ENCODE measurements at places on chromosomes 12 and 14.

DNA sequence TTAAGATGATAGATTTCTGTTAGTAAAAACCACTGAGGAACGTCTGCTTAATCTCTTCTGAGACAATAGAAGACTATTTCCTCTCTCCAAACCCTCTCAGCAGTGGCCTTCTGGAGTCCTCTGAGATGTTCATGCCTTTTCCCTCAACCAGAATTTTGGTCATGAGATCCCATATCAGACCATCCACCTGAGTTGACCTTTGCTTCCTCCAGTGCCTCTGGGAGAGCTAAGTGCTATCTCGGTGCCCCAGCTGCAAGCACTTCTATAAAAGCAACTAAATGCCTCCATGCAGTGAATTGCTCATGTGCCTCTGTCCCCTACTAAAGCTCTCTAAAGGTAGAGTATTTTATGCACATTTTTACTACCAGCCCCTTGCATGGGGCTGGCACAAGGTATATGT is 172.8 kb upstream of the BCL2L14 start:
- no peak for DNase-seq

DNA sequence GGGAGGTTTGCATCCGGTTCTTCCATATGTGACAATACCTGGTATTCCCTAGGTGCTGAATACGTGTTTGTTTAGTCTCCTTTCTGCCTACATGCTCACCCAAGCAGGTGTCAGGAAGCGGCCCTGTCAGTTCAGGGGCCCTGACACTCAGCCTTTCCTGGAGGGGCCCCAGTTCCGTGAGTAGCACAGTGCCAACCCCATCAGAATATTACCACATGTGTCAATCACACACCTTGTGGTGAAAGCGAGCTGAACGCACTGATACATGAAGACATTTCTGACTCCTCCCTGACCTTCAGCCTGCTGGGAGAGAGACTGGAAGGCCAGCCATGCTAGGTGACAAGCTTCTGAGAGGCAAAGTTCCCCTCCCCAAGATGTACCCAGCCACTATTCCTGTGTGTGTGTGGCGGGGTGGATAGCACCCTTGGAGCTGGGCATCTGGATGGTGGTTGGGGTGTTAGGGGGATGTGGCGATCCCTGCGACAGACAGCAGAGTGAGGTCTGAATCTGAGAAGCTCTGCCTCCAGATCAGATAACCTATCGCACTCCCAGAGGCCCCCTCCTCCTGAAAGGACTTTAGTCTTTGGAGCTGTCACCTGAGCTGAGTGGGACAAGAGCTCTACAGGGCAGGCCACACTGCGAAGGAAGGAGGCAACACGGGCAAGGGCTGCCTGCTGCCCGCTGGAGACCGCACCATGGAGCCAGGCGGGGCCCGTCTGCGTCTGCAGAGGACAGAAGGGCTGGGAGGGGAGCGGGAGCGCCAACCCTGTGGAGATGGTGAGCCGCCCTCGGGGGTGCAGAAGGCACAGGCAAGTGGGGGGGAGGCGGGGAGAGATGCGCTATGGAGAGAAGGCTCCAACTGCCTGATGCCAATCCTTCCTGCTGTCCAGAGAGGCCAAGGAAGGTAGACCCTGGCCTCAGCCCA is at the start of gene SOAT2:
TSS of gene SOAT2 (plus strand) at position 604 of the 925 bp plus-strand sequence. CDS start at position 696, 92 bp downstream.
- peak; percentile 61 for DNase-seq

DNA sequence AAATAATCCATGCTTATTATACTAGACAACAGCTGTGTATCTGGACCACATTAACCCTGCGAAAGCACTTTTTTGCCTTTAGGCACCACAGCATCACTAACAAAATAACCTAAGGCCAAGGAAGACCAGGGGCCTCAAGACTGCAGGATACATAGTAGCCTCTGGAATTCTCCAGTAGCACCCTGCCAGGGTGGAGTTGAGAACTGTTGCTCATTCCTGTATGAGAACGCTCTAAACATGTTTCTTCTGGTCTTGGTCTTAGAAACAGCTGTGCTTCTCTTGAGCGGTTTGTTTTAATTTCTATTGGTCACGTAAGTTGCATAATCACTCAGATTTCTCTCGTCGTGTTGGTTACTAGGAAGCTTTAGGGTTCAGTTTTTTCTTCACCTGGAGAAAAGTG is 7.9 kb downstream of the B4GALNT3 start:
- no peak for DNase-seq

- no peak for DNase-seq
Observed at GRCh38 chr14:68084256-68084655, 264.7 kb downstream of the RAD51B start.

DNA sequence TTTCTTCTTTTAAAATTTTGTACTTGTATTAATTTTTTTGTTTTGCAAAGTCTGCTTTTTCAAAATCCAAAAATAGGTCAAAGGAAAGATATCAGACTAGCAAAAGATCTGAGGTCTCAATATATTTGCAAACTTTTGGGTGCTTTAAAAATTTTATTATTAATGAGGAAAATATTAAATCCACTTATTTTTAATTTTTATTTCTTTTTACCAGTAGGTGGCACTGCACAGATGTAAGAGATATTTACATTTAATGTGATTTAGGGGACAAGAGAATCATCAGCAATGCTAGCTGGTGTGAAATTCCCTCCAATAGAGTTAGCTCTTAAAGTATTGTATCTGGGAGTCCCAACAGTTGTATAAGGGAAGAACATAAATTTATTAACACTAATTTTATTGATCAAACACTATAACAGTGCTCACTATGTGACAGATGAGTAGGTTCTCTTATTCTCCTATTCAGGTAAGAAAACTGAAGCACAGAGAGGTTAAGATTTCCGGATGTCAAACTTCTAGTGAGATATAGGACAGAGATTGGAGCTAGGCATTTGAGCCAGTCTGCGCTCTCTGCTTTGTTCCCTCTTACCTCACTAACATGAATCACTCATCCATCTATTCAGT is 30.5 kb downstream of the ALX1 start:
- no peak for DNase-seq

GRCh38 chr14:79704041-79704807 is 507.1 kb downstream of the DIO2 start:
- no peak for DNase-seq

- DNase-seq = no peak
Observed at GRCh38 chr12:124002021-124002644, 29.1 kb downstream of the ZNF664 start.

DNA sequence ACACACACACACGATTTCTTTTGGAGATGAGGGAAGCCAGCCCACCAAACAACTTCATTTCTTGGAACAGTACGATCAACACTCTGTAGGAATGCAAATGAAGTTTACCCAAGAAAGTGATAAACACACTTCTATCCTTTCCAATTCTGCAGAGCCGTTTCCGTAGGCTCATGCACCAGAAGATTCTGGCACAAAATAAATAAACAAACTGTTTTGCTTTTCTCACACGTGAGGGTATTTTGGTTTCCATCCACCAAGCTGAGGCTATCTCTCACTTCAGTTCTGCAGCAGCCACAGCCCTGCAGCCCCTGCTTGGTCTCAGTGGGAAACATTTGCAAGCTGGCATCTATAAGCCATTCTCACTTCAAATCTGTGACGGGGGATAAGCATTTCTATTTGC is 15.3 kb upstream of the TSPAN11 start:
- DNase-seq = no peak

DNA sequence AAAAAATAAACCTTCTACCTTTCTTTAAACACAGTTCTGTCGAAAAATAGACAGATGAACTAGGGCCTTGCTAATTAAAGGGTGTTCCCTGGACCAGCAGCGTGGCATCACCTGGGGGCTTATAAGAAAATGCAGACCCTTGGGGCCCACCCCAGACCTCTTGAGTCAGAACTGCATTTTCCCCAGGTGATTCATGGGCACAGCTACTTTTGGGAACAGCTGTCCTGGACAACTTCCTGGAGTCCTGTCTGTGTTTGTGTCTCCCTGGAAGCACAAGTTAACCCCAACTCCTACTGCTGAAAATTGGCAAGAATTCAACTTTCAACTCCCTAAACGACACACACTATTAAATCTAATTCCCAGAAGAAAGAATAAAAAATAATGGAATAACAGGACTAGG is 17.8 kb downstream of the FBLN5 start:
- no peak for DNase-seq

- peak; percentile 46 for DNase-seq
Observed at GRCh38 chr12:54419088-54419887, at the start of gene ITGA5. TSS of gene ITGA5 (minus strand) at chr12:54419266. CDS start at chr12:54419198, 68 bp downstream.

DNA sequence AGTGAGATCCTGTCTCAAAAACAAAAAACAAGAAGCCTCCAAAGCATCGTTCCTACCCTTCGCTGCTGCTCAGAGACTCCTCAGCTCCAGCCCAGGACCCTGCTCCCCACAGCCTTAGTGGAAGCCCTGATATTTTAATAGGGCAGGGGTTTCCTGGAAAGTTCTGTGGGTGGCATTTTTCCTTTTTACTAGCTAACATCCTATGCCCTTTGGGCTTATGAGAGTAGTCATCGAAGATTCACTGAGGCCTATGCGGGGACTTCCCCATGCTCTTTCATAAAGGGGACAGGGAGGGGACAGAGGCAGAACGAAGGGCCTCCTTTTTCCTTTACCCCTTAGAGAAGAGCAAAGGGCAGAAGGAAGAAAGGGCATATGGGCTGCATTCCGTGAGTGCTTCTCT is 8.3 kb downstream of the LAG3 start:
- no peak for DNase-seq

DNA sequence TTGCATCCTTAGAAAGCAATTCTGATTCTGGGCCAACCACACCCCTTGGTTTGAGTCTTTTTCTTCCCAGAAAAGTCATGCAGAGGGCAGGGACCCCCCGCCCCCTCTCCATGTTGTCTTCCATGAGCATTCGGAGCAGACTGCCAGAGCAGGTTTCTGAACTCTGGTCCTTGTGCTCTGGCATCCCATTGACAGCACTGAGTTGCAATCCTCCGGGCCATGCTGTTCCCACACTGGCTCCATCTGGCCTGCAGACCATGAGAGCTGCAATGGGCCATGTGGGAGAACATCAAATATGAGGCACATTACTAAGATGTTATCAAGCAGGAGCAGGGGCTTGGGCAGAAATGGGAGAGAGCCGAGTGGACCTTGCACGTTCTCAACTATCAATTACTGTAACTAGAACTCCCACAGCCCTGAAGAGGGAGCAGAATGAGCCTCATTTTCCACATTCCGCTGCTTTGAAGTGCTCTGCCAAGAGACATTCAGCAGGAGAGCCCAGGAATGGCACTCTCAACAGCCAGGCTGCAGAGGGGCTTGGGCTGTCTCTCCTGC is 157.4 kb downstream of the STXBP6 start:
- no peak for DNase-seq

DNA sequence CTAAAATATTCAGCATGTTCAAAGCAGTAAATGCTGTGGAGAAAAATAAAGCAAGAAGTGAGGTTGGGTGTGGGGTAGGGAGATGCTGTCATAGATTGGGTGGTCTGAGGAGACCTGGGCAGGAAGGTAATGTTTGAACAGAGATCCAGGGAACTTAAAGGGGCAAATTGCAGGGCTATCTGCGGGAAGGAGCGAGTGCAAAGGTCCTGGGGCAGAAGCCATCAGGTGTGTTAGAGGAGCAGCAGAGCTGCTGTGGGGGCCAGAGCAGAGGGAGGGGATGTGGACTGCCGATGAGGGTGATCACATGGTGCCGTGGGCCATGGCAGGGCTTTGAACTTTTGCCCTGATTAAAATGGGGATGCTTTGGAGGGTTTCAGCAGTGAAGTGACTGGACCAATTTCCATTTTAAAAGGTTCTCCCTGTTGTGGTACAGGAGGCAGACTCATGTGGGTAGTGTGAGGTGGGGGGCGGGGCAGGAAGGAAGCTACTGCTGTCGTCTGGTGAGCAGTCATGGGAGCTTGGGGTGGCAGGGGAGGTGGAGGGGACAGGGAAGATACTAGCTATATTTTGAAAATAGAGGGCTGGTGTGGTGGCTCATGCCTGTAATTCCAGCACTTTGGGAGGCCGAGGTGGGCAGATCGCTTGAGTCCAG is 145.0 kb downstream of the AACS start:
- DNase-seq = no peak

DNA sequence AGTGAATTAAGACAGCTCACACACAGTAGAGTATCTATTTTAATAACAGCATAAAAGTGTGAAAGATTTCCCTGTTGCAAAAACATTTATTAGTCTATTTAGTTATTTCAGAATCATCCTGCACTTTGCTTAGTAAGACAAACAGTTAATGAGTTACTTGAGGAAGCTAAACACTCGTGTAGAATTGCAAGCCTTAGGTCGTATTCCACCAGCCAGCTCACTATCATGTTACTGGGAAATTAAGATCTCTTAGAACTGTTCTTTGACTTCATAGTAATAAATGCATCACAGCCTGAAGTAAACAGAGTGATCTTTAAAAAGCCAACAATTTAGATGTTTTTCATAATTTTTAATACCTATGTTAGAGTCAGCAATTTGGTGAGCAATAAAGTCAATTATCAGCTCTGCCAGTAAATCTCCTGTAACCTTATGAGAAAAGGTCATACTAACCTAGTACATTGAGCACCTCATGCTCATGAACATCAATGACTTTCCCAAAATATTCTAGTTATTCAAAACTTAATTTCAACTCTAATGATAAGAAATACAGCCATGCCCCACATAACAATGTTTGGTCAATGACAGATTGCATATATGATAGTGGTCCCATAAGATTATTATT is 26.7 kb upstream of the ETNK1 start:
- no peak for DNase-seq

- peak; percentile 19 for DNase-seq
Observed at GRCh38 chr12:2395354-2395977, 342.7 kb downstream of the CACNA1C start.

DNA sequence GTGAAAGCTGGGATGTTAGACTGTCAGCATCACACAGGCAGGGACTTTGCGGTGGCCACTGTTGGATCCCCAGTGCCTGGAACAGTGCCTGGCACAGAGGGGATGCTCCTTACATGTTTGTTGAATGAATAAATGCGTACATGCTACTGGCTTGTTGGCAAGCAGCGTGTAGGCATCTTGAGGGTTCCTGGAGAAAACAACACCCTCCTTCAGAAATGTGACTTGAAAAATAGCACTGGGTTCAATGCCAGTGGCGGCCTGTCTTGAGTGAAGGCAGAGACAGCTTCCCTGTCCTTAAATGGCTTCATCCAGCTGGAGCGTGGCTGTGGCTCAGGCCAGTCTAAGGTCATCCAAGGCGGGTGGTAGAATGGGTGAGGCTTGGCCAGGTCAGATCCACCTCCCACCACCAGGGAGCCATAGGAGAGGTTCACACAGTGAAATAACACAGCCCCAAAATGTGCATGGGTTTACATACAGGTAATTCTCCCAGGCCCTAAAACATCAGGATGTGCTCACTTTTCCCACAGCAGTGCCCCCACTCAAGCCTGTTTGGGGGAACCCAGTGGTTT is 171.4 kb downstream of the PHETA1 start:
- DNase-seq = no peak
